Activated naive CD4-positive, alpha-beta T cell treated with anti-CD3 and anti-CD28 coated beads for 36 hours (primary cell): ENCODE measurements at places on chromosomes 12 and 14. TPM values are rescaled to one million over a fixed set of nuclear protein-coding genes. Genes with fewer than 3 reads are reported as not detected.

DNA sequence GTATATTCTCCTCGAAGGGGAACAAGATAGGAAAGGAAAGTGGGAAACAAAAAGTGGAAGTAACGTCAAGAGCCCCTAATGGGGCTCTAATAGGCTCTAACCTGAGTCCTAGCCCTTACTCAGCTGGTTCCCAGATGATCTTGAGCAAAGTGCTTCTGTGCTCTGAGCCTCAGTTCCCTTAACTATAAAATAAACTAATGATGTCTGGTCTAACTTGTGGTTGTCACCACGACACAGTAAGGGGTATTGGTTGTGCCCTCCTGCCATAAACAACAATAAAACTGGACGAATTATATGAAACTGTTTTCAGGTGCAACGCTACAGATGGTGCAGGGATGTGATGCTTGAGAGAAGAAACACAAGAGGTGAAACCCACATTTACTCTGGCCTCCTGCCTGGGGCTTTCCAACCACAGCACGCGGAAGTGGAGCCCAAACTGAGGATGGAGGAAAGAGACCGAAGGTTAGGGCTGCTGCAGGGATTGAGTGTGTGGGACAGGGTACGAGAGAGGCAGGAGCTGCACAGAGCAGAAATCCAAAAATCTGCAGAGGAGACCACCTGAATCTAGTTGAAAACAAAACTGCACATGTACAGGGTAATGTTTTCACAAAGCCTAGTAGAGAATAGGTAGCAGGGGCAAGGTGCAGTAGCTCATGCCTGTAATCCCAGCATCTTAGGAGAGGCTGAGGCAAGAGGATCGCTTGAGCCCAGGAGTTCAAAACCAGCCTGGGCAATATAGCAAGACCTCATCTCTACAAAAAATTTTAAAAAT lies 45.6 kb upstream of the BCL2L14 start:
- no peaks in the 10 kb centered on the region for H3K27me3 ChIP-seq
- H3K36me3 ChIP-seq: peaks cover 11% of the 10 kb centered on the region
- DNase-seq: peak; percentile 79
- H3K4me3 ChIP-seq: peak overlapping the region; percentile 36
- H3K4me1 ChIP-seq: peaks cover 66% of the 10 kb centered on the region
- H3K27ac ChIP-seq: peak overlapping the region; percentile 72

GRCh38 chr12:101768781-101769180 lies 29.5 kb upstream of the SYCP3 start:
- no peak overlapping the region for H3K4me3 ChIP-seq
- peaks cover 4% of the 10 kb centered on the region for H3K36me3 ChIP-seq
- H3K27ac ChIP-seq: no peak overlapping the region
- DNase-seq: no peak

GRCh38 chr12:83052890-83053541 lies 366.3 kb downstream of the TMTC2 start:
- H3K27ac ChIP-seq: no peak overlapping the region
- H3K4me3 ChIP-seq: no peak overlapping the region

GRCh38 chr12:94676031-94676641 lies 25.8 kb upstream of the TMCC3 start:
- H3K4me1 ChIP-seq: peaks cover 9% of the 10 kb centered on the region
- H3K27ac ChIP-seq: no peak overlapping the region
- no peak overlapping the region for H3K4me3 ChIP-seq
- H3K36me3 ChIP-seq: no peaks in the 10 kb centered on the region
- DNase-seq: peak; percentile 20

DNA sequence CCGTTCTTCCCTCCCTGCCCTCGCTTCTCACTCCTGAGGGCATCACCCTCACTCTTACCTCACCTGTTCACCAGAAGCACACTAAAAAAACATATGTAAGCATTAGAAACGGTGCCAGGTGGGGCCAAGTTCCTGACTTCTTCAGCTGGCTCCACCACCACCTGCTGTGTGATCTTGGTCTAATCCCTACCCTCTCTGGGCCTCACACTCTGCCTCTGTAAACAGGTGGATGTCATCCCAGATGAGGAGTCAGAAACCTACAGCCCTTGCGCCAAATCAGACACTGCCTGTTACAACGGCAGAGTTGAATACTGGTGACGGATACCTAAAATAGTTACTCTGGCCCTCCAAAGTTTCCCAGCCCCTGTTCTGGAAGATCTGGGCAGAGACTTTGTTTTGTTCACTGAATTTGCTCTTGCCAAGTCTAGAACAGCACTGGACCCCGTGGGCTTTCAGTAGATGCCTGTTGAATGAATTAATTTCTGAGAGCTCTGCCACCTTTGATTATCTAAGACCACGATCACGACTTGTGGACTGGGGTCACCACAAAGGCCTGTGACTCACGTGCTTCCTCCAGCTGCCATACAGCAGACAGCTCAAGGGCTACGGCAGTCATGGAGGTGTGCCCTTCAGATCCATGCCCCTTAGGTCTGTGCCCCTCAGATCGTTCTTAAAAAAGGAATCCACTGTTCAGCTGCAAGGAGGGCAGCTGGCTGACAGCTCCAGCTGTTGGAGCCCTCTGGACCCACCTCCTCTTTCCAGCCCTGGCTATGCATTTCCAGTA lies 71.9 kb downstream of the GSC start:
- no peak overlapping the region for H3K27ac ChIP-seq
- H3K4me3 ChIP-seq: no peak overlapping the region
- DNase-seq: no peak
- no peaks in the 10 kb centered on the region for H3K36me3 ChIP-seq
- H3K27me3 ChIP-seq: no peaks in the 10 kb centered on the region

DNA sequence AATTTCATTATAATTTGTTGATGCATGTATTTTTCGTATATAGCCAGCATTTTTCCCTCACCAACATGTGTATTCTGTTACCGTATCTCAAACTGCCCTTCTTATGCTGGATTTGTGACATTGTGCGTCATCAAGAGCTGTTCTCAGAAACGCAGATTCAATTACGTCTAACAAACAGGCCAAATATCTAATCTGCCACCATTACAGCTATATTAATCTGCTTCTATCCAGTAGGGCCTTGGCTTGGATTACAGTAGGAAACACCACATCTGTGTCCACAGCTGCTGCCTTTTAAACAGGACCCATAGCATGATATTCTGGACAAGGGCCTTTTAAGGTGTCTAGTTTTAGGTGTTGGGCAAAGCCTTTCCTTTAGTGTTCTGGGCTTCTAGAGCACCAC lies 140.6 kb downstream of the PDE3A start:
- no peak overlapping the region for H3K27ac ChIP-seq
- no peaks in the 10 kb centered on the region for H3K4me1 ChIP-seq
- no peak for DNase-seq
- peaks cover 1% of the 10 kb centered on the region for H3K27me3 ChIP-seq
- H3K36me3 ChIP-seq: no peaks in the 10 kb centered on the region

- no peak overlapping the region for H3K4me3 ChIP-seq
- no peak for DNase-seq
- H3K4me1 ChIP-seq: no peaks in the 10 kb centered on the region
- H3K36me3 ChIP-seq: no peaks in the 10 kb centered on the region
- no peak overlapping the region for H3K27ac ChIP-seq
Measured at GRCh38 chr12:78121969-78122610, 291.4 kb downstream of the NAV3 start.

- no peaks in the 10 kb centered on the region for H3K4me1 ChIP-seq
- no peaks in the 10 kb centered on the region for H3K27me3 ChIP-seq
- H3K36me3 ChIP-seq: no peaks in the 10 kb centered on the region
- no peak overlapping the region for H3K27ac ChIP-seq
Measured at GRCh38 chr12:45596366-45596765, 133.1 kb upstream of the ARID2 start.

DNA sequence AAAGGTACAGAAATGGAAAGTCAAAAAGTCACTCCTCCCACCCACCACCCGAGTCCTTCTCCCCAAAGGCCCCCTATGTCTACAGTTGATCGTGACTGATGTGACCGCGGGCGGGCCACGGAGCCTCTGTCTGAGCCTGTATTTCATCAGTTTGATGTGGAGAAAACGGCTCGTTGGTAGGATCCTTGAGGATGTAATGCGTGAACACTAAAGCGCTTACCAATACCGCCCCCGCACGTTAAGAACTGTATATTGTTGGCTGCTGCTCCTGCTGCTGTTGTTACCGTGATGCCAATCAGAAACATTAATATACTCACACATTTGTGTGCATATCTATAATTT lies 24.6 kb upstream of the UBC start:
- H3K27ac ChIP-seq: no peak overlapping the region
- H3K27me3 ChIP-seq: no peaks in the 10 kb centered on the region
- peaks cover 8% of the 10 kb centered on the region for H3K4me1 ChIP-seq
- peaks cover 2% of the 10 kb centered on the region for H3K36me3 ChIP-seq
- peak; percentile 87 for DNase-seq

GRCh38 chr12:64903479-64904152 lies 79.2 kb downstream of the TBC1D30 start:
- no peak overlapping the region for H3K4me3 ChIP-seq
- no peaks in the 10 kb centered on the region for H3K36me3 ChIP-seq
- no peak for DNase-seq
- H3K4me1 ChIP-seq: no peaks in the 10 kb centered on the region

DNA sequence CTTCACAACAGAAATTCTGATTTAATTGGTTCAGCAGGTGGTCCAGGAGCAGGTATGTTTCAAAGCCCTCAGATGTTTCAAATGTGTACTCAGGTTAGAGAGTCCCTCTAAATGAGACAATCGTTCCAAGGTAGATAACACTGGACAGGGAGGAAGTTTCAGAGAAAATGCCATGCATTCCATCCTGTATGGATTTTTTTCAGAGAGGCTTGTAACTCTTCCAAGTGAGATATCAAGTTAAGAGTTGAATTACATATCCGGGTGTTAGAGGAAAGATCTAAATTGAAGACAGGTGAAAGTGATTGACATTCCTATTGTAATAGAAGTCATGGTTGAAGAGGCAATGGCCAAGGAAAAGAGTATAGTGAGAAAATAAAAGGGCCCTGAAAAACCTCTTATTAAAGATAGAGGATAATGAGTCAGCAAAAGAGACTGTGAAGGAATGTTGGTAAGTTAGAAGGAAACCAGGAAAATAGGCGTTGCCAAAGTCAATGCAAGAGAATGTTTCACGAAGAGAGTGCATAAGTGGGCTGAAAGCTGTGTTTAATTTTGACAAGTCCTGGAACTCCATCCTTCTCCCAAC lies 105.8 kb downstream of the BMP4 start:
- no peak for DNase-seq
- no peaks in the 10 kb centered on the region for H3K36me3 ChIP-seq
- peaks cover 3% of the 10 kb centered on the region for H3K27me3 ChIP-seq
- no peak overlapping the region for H3K27ac ChIP-seq

GRCh38 chr14:74508844-74509428 lies 15.4 kb downstream of the ISCA2 start:
- H3K36me3 ChIP-seq: no peaks in the 10 kb centered on the region
- H3K4me1 ChIP-seq: peaks cover 2% of the 10 kb centered on the region
- no peak overlapping the region for H3K27ac ChIP-seq
- H3K4me3 ChIP-seq: no peak overlapping the region
- DNase-seq: no peak

- no peaks in the 10 kb centered on the region for H3K36me3 ChIP-seq
- H3K4me1 ChIP-seq: peaks cover 24% of the 10 kb centered on the region
- peak; percentile 92 for DNase-seq
- peak overlapping the region; percentile 86 for H3K27ac ChIP-seq
Measured at GRCh38 chr14:100213956-100214769, 24.8 kb upstream of the YY1 start.

DNA sequence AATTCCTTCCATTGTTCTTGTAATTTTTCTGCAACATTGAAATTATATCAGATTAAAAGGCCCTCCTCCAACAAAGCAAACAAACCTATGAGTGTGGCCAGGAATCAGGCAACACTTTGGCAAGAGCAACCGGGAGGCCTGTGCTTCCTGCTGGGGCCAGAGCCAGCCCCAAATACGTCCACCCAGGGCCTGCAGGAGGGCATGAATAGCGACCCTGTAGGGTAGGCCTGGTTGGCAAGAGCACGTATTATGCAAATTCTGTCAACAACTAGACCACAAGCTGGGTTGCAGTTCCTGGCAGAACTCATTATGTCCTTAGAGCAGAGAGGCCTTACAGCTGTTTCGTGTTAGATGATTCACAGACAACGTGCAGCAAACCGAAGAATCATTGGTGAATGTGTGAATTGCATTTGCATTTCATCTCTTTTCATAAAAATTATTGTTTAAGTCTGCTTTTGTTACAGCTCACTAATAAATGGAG lies 26.9 kb upstream of the LGALS3 start:
- no peaks in the 10 kb centered on the region for H3K27me3 ChIP-seq
- H3K36me3 ChIP-seq: no peaks in the 10 kb centered on the region
- no peak overlapping the region for H3K27ac ChIP-seq
- H3K4me3 ChIP-seq: no peak overlapping the region

DNA sequence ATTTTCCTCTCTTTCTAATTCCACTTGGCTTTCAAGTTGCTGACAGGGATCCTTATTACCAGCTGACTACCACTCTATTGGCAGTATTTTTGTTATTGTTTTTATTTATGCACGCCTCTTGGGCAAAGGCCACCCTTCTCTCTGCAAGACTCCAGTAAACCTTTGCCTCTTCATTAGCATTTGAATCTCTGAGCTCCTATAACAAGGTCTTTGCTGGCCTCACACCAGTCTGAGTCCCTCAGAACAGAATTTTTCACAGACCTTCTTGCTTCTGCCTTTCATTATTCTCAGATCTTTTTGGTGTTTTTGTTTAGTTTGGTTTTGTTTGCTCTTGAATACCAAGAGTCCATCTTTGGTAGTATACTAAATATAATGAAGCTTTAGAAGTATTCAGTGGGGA lies 145.9 kb downstream of the PDZRN4 start:
- H3K27ac ChIP-seq: no peak overlapping the region
- H3K27me3 ChIP-seq: no peaks in the 10 kb centered on the region
- no peaks in the 10 kb centered on the region for H3K36me3 ChIP-seq
- no peak overlapping the region for H3K4me3 ChIP-seq
- no peaks in the 10 kb centered on the region for H3K4me1 ChIP-seq

DNA sequence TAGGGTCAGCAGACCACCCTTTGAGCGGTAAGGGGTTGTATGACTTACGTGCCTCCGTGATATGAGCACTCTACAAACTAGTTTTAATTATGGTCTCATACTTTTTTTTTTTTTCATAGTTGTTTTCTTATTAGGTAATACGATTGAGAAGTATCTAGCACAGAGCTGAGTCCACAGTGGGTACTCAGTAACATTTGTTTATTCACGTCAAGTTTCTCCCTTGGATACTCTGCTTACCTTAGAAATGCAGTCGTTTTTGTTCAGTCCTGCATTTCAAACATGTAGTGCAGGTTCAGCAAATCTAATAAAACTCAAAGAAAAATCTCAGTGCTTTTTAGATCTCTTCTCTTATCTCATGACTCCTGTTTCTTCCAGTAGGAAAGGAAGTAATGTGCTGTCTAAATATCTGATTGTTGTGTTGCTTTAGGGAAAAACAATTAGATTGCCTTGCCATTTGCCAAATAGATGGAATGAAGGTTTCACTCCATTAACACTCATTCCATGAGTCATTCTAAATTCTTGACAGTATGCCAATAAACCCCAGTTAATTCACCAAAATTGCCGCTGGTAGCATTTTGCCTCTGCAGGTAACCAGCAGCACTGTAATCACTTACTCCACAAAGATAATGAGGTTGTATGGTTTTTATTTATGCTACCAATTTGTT lies 118.9 kb downstream of the PTCSC3 start:
- DNase-seq: no peak
- H3K36me3 ChIP-seq: no peaks in the 10 kb centered on the region
- H3K27ac ChIP-seq: no peak overlapping the region
- H3K4me3 ChIP-seq: no peak overlapping the region

- no peak for DNase-seq
- no peak overlapping the region for H3K27ac ChIP-seq
- peaks cover 45% of the 10 kb centered on the region for H3K4me1 ChIP-seq
- H3K27me3 ChIP-seq: no peaks in the 10 kb centered on the region
Measured at GRCh38 chr14:61581340-61581739, 114.0 kb upstream of the HIF1A start.

Gene COL2A1
- not detected for total RNA-seq

Gene SYNE3
- total RNA-seq: 21.6 TPM

Gene PRH2
- not detected for total RNA-seq

Gene OR6C76
- not detected for total RNA-seq

Gene USP5
- 115 TPM for total RNA-seq
